ENCODE measurements at places on chromosomes 5 and 9. TPM values are rescaled to one million over a fixed set of nuclear protein-coding genes. Genes with fewer than 3 reads are reported as not detected.

SPATA31D4 gene
- total RNA-seq: not detected

PLK2 gene
- total RNA-seq: 92.3 TPM

STPG3 gene
- not detected for total RNA-seq

CER1 gene
- total RNA-seq: not detected

IL9 gene
- not detected for total RNA-seq

PPIP5K2 gene
- 65.6 TPM for total RNA-seq
